ENCODE measurements at places on chromosomes 12 and 14.
A peak's percentile ranks its signal among the peaks of the same experiment; 100 is the strongest.

GRCh38 chr12:117889098-117889497 is 79.7 kb downstream of the KSR2 start:
- no peak for DNase-seq

- DNase-seq: no peak
These were observed 73.6 kb upstream of the ELK3 start for GRCh38 chr12:96120359-96121100.

DNA sequence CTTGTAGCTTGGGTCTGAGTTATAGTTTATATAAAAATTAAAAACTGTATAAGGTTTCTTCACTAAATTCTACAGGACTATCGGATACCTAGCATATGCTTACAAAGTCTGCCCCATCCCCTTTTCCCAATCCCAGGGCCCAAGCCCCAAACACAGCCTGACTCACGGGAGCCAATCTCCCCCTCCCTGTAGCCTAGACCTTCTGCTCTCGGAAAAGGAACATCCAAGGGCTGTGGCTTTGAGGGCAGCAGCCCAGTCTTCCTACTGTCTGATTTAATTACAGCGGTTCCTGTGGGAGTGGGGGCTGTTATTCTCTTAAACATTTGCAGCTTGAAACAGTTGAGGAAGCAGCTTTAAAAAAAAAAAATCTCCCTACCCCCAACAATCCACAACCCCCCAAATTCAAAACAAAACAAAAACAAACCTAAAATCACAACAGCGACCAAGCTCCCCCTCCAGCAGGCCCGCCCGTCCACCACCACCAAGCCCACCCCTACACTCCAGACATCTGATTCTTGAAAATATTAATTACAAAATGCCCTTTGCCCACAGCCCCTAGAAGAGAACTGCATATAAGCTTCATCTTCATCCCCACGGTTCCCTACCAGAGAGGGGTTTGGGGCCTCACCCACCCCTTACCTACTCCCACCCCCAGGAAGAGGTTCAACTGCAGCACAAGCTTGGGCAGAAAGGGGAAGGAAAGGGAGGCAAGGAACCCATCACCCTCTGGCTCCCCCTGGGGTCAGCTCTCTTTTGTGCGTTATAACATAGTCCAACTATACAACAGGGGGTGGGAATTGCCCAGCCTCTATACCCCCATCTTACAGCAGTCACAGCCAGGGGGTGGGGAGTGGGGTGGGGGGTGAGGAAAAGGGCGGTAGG is 1.1 kb upstream of the PRKAG1 start:
- no peak for DNase-seq

- no peak for DNase-seq
These were observed 82.6 kb upstream of the HMGA2 start for GRCh38 chr12:65741656-65742017.

DNA sequence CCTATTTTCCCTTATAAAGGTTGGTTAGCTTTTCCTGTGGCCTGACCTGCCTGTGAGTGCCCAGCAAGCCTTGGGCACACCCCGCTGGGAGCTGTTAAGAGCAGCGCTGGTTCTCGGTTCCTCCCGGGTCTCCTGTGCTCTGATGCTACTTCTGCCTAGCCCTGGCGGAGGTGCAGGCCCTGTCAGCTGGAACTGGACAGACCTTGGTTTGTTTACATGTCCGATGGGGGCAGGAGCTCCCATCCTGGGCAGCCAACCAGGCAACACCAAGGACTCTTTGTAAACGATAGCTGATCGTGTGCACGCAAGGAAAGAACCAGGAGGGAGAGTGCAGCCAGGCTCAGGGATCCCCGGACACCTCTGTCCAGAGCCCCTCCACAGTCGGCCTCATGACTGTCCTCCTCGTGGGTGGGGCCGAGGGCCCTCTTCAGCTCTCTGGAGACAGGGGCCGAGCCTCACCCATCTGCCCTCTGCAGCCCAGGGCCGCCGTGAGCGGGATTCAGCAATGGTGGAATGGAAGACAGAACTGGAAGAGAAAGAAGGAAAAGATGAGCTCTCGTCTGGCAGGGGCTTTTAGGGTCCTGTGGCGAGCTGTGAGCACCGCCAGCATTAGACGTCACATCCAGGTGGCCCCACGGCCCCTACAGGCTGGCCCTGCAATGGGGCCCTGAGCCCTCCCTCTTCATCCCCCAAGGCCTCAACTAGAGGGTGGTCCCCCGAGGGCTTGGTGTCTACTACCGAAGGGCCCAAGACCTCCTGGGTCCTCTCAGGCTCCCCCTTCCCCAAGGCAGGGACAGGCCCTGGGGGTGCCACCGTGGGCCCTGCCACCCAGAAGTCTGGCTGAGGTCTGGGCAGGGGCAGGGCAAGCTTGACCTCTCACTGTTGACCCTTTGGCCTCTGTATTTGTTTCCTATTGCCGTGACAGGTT is 12.3 kb downstream of the TNFAIP2 start:
- no peak for DNase-seq

GRCh38 chr12:27220055-27220987 is 23.8 kb upstream of the STK38L start:
- no peak for DNase-seq

DNA sequence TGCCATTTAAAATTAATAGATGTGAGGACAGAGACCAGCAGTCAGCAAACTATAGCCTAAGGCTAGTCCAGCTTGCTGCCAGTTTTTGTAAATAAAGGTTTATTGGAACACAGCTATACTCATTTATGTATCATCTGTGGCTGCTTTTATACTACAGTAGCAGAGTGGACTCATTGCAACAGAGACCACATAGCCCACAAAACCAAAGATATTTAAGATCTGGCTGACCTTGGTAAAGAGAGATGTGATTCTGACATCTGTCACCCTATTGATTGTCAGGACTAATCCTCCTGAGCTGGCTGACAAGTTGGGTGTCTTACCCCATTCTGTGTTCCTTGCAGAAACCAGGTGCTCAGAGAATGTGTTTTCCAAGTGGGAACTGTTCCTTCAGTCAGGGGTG is 99.9 kb downstream of the BEGAIN start:
- no peak for DNase-seq

DNA sequence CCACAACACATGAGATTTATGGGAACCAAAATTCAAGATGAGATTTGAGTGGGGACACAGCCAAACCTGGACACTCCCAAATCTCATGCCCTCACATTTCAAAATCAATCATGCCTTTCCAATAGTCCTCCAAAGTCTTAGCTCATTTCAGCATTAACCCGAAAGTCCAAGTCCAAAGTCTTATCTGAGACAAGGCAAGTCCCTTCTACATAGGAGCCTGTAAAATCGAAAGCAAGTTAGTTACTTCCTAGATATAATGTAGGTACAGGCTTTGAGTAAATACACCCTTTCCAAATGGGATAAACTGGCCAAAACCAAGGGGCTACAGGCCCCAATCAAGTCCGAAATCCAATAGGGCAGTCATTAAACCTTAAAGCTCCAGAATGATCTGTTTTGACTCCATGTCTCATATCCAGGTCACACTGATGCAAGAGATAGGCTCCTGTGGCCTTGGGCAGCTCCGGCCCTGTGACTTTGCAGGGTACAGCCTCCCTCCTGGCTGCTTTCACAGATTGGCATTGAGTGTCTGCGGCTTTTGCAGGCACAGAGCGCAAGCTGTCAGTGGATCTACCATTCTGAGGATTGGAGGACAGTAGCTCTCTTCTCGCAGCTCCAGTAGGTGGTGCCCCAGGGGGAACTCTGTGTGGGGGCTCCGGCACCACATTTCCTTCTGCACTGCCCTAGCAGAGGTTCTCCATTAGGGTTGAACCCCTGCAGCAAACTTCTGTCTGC is 60.1 kb downstream of the LRIG3 start:
- DNase-seq: no peak

DNA sequence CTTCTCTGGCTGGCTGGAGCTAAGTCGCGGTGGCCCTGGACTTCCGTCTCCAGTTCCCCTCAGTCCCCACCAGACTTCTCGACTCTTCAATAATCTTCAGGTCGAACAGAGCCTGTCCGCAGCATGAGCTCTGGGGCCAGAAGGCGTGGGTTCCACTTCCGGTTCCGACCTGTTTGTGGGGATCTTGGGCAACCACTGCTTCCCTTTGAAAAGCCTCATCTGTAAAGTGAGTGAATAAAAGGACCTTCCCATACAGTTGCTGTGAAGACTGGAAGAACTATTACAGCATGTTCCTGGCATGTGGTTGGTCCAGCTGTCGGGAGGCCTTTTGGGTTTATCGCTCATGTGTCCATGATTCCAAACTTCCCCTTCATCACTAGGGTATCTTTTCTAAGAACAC is 19.4 kb downstream of the ADGRD1 start:
- no peak for DNase-seq

GRCh38 chr12:124764451-124764850 is 99.2 kb downstream of the SCARB1 start:
- peak; percentile 51 for DNase-seq

Measured in stimulated activated CD8-positive, alpha-beta memory T cell treated with anti-CD3 and anti-CD28 coated beads, Interleukin-2, amount 100 ng/mL, for 48 hours (primary cell).